ENCODE measurements at places on chromosomes 1 and 21.
A peak's percentile ranks its signal among the peaks of the same experiment; 100 is the strongest.

- DNase-seq, result no peak
These were observed 104.1 kb upstream of the SLC25A33 start for GRCh38 chr1:9435153-9435636.

GRCh38 chr1:179876300-179876715, 1.3 kb downstream of the TOR1AIP2 start:
- no peak for DNase-seq

DNA sequence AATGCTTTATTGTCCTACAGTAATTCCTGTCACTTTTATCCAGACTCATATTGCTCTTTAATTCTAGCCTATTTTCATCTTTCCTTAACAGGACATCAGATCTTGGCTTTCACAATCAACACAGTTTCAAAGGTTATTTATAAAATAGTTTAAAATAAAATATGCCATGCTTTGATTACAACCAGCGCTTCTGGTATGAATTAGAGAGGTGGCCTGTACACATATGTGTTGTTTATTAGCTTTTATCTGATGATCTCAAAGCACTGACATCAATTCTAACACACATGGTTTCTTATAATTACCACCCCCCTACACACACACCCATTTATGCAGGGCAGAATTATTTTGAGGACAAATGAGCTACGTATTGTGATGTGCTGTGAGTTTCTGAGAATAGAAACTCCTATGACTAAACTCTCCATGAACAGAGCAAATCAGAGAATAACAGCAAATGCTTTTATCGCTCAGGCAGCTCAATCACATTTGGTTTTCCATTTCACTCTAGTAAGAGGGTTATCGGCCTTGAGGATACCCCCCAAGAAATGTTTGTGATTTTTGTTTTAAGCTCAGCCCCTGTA, 18.0 kb downstream of the CD247 start:
- DNase-seq, result no peak

- no peak for DNase-seq
These were observed 118.9 kb downstream of the PGBD5 start for GRCh38 chr1:230307213-230307612.

GRCh38 chr21:45432575-45433255, 27.8 kb downstream of the COL18A1 start:
- no peak for DNase-seq

GRCh38 chr1:92833840-92834239, 2.0 kb downstream of the RPL5 start:
- DNase-seq, result no peak

DNA sequence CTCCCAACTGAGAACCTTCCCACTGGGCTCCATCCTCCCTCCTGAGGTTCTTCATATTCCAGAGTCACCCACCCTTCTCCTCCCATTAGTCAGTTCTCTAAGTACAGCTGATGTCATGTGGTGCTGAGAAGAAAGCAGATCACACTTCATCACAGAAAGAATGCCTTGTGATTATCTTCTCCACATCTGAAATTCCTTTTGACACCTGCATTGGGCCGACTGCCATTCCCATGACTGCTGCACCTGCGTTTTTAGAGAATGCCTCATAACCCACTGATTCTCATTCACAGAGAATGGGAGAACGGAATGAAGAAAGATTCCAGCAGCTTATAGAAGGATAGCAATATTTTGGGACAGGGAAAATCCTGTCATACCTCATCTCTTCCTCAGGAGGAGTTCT, 14.3 kb downstream of the LEPR start:
- DNase-seq, result no peak

- DNase-seq, result no peak
These were observed 6.3 kb downstream of the BTG2 start for GRCh38 chr1:203311368-203312301.

DNA sequence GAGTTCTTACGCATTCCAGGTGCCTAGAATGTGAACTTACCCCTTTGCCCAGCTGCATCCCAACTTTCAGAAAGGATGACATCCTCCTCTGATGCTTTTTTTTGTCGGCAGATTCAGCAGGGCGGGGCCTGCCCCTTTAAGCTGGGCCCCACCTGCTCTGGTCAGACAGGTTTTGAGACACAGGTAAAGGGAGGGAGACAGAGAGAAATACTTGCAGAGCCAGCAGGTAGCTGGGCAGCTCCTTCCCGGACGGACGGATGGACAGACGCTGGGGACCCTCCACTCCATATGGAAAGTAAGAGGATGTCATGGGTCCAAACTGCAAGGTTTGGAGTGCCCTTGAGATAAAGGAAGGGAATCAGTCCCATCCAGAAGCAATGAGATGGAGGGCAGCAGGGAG, at the start of gene TMEM79:
Gene TMEM79, plus strand, starts transcription at position 214 of the 400 bp plus-strand sequence. CDS start 902 bp downstream, outside the sequence.
- DNase-seq, result no peak

- no peak for DNase-seq
These were observed 31.5 kb downstream of the TNFSF4 start for GRCh38 chr1:173175514-173176145.

DNA sequence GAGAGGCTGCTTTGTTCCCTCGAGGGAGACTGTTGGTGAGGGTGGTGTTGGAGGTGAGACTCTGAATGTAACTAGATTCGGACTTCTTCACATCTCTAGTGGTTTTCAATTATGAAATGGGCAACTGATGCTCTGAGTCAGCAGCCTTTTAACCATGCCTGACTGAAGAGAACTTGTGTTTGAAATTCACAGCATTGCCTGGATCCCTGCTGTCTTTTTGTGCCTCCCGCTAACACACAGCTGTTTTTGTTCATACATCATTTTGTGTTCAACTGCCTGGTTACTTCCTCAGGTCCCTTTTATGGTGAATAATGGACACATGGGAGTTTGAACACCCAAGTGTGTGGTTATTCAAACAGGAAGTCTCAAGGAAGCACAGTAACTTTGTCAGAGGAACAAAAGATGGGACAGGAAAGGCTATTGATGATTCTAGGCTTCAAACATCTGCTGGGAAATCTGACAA, 16.8 kb downstream of the LAMC1 start:
- DNase-seq, result no peak

- DNase-seq, result no peak
These were observed 5.9 kb upstream of the KIF26B start for GRCh38 chr1:245148861-245149260.

- no peak for DNase-seq
These were observed 238.4 kb downstream of the PLA2G4A start for GRCh38 chr1:187067160-187067559.

DNA sequence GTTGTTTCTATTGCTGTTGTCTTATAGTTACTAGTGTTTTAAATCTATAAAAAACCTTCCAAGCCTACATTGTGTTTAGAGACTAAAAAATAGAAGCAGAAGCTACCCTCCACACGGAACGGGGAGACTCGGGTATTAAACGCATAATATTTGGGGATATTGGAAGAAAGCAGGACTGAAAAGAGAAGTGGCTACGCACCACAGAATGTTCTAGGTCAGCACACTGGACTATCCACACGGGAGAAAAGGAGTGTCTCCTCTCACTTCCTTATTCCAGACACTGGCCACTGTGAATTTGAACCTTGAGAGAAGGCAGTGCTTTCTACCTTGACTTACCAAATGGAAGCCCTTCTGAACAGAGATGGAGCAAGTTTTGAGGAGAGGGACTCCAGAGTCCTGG, 1.0 kb upstream of the OR10J4 start:
- DNase-seq, result no peak

GRCh38 chr1:94283462-94283861, 46.1 kb upstream of the ARHGAP29 start:
- no peak for DNase-seq

- DNase-seq, result no peak
These were observed 30.2 kb downstream of the NCMAP start for GRCh38 chr1:24586119-24586518.

DNA sequence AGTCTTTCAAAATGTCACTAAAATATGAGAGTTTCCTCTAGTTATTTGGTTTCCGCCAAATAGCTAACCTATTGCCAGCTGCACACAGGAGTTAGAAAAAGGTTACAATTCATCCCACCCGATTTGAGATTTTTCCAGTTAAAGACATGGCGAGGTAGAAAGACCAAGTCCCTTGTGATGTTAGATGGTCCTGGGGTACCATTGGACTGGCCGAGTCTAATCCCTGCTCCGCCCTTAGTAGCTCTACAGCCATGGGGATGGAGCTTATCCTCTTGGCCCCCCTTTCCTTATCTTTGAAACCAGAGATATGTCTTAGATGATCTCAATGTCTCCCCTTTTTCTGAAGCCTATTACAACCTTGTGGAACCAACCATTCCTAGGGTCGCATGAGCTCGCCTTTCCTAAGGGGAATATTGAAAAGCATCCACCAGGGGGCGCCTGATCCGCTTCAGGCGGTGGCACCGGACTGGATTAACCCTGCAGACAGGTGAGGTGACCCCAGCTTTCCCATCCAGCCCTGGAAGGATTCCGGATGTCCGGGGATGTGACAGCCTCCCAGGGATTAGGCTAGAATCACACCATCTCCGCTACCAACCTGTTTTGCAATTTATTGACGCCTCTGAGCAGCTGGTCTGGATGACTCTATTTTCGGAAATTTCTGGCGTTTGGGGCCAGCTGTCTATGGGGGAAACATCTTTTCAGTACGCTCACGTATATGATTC, 68.3 kb upstream of the SIM2 start:
- DNase-seq, result peak; percentile 38

DNA sequence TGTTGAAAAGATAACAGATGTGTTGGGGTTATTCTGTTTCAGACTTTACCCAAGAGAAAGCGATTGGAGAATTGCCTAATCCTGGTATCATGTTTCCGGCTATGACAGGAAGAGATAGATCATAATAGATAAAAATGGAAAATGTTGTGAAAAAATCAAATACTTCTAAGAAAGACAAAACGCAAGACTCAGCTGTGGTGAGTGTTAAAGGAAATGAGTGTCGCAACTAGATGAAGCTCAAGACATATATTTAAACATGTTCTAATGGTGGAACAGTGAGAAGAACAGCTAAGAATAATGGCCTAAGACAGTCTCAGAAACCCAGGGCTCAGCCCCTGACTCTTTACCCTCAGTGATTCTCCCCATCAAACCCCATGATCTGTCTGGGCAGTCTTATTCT, 426.7 kb upstream of the RUNX1 start:
- no peak for DNase-seq

- no peak for DNase-seq
These were observed 34.6 kb upstream of the POU2F1 start for GRCh38 chr1:167185974-167186657.

DNA sequence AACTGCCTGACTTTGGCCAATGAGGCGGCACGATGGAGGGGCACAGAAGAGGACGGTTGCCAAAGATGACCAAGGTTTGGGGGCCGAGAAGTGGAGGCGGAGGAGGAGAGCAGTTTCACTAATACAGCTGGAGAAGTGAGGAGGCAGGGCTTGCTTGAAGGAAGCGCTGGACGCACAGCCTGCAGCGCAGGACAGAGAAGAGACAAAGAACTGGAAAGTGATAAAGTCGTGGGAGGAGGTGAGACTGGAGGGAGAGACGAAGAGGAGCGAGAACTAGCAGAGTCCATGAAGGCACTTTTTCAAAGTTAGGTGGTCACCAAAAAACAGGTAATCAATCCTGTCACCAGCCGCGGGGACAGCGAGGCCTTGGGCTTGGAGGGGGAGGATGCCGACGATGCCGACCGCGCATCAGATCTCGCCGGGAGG, 771 bp downstream of the PACC1 start:
- no peak for DNase-seq

DNA sequence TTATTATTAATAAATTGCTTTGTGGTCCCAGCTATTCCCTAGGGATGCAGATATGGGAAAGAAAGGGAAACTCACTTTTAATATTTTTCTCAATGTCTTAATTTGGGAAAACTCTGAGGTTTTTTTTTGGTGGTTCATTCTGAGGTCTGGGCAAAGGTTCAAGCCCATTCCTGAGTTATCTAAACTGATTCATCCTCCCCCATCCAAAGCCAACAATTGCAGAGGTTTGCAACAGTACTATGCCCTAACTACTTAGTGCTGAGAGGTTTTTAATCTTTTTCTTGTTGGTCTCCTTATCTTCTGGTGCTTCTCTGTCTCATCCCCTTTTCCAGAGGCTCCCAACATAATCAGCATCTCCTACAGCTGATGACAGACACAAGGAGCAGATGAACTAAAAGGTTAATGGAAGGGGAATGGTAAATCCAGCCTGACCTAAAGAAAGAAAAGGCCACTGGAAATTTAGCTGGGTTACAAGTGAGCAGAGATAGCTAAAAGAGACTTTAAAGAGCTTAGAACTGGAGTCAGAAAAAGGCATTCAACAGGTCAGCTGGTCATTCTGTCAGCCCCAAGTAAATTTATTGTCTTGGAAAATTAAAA, 390.4 kb downstream of the TGFB2 start:
- DNase-seq, result no peak

- no peak for DNase-seq
These were observed 71.2 kb downstream of the FGGY start for GRCh38 chr1:59368008-59368670.

DNA sequence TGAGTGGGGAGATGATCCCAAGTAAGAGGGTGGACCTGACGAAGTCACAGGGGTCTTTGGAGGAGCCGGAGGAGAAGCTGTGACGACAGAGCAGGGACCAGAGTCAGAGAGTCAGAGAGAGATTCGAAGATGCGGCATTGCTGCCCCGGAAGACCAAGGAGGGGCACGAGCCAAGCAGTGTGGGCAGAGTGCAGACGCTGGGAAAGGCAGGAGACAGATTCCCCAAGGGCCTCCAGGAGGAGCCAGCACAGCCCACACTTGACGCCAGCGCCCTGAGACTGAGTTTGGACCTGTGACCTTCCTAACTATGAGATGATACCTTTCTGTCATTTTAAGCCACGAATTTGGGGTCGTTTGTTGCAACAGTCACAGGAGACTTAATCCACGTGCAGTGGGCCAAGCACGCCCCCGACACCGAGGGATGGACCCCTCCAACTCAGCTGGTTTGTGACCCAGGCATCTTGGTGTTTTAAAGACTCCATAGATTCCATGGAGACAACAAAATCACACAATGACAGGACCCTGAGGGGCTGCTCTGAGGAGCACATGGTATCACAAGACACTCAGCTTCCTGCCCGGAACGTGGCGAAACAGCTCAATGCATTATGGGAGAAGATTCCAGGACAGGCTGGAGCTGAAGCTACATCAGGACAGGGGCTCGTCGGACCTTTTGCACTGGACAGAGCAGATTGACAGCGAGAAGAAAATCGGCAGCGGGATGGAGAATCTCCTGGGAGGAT, 11.0 kb upstream of the TFF1 start:
- no peak for DNase-seq

DNA sequence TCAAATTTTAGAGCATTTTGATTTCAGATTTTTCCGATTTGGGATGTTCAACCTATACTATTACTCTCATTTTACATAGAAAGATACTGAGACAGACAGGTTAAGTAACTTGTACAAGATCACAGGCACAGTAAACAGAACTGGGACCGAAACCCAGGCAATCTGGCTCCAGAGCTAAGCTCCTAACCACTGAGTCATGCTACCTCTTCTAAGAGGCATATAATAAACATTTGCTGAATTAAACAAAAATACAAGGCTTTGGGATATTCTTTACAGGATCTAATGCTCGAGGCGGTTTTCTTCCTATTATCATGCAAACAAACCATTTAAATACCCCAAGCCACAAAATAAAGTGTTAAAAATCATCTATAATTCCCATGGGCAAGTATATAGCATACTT, 50.3 kb downstream of the MCOLN2 start:
- DNase-seq, result no peak
